Osteocyte (in vitro differentiated cells): ENCODE measurements at places on chromosomes 2 and 18. TPM values are rescaled to one million over a fixed set of nuclear protein-coding genes. Genes with fewer than 3 reads are reported as not detected.

- peak; percentile 78 for DNase-seq
- H3K4me1 ChIP-seq, result peaks cover 5% of the 10 kb centered on the region
- no peak overlapping the region for H3K4me3 ChIP-seq
- no peaks in the 10 kb centered on the region for H3K36me3 ChIP-seq
Observed at GRCh38 chr2:232896720-232897597, 26.9 kb downstream of the SNORC start.

GRCh38 chr2:66579186-66580126 lies 144.5 kb downstream of the MEIS1 start:
- no peak for DNase-seq
- H3K27ac ChIP-seq, result no peak overlapping the region
- peaks cover 58% of the 10 kb centered on the region for H3K27me3 ChIP-seq
- peaks cover 28% of the 10 kb centered on the region for H3K4me1 ChIP-seq
- H3K4me3 ChIP-seq, result no peak overlapping the region
- H3K36me3 ChIP-seq, result no peaks in the 10 kb centered on the region

DNA sequence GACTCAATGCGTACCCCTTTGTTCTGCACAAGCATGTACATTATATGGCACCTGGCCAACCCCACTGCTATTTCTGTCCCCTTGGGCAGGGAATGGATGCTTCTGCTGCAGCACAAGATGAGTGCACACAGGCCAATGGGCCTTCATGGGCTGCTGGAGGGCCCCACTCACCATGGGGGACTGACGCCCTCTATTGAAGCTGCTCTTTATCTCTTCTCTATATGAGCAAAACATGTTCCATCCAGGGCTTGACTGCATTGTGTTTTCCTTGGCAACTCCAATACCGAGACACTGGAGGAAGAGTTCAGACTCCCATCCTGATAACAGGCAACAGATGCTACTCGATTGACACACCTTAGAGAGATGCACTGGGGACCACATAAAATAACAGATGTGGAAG lies 251.6 kb upstream of the NCKAP5 start:
- H3K27ac ChIP-seq, result no peak overlapping the region
- no peak overlapping the region for H3K4me3 ChIP-seq
- no peak for DNase-seq

- no peaks in the 10 kb centered on the region for H3K36me3 ChIP-seq
- H3K27ac ChIP-seq, result peak overlapping the region; percentile 17
- H3K4me1 ChIP-seq, result peaks cover 30% of the 10 kb centered on the region
- H3K27me3 ChIP-seq, result no peaks in the 10 kb centered on the region
Observed at GRCh38 chr2:12807907-12808810, 91.4 kb downstream of the TRIB2 start.

DNA sequence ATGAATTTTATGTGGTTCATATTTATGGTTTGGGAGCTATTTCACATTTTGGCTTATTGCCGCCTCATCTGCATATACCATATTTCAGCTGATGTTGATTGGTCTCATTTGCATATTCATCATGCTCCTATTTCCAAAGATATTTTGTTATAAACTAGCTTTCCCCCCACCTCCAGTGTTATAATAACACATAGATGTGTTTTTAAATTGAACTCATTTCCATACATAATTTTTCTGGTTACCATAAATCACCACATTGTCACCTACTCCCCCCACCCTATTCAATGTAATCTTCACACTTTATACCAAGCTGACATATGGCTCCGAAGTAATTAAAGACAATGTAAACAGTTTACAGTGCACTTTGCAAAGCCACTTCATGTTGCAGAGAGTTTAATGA lies 101.2 kb downstream of the FSHR start:
- H3K27ac ChIP-seq, result no peak overlapping the region
- H3K4me3 ChIP-seq, result no peak overlapping the region
- H3K27me3 ChIP-seq, result no peaks in the 10 kb centered on the region
- no peaks in the 10 kb centered on the region for H3K4me1 ChIP-seq
- H3K36me3 ChIP-seq, result no peaks in the 10 kb centered on the region
- no peak for DNase-seq

DNA sequence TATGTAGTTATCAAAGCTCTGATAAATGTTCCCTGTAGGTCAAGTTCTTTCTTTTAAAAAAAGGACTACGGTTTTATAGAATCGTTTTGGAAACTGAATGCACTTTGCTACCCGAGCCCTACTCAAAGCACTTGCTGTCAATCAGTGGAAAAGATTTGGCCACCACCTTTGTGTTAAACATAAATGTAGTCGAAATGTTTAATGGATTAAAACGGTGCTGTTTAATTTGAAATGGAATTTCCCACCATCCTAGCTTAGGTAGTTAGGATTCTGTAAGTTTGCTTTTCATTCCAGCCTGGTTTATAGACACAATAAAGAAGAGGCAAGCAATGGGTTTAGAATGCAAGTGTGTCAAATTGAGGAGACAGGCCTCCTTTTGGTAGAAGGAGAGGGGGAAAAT lies 69.4 kb upstream of the MMADHC start:
- H3K27ac ChIP-seq, result no peak overlapping the region
- no peak for DNase-seq
- no peaks in the 10 kb centered on the region for H3K27me3 ChIP-seq
- no peaks in the 10 kb centered on the region for H3K36me3 ChIP-seq
- peaks cover 31% of the 10 kb centered on the region for H3K4me1 ChIP-seq

The SCYGR3 gene
- not detected in 2 replicates for total RNA-seq

The EHD3 gene
- total RNA-seq, result 25.9 and 26.2 TPM in 2 replicates

The STPG4 gene
- 0.37 and 0.56 TPM in 2 replicates for total RNA-seq

The MAPRE3 gene
- total RNA-seq, result 9.4 and 9.5 TPM in 2 replicates

DNA sequence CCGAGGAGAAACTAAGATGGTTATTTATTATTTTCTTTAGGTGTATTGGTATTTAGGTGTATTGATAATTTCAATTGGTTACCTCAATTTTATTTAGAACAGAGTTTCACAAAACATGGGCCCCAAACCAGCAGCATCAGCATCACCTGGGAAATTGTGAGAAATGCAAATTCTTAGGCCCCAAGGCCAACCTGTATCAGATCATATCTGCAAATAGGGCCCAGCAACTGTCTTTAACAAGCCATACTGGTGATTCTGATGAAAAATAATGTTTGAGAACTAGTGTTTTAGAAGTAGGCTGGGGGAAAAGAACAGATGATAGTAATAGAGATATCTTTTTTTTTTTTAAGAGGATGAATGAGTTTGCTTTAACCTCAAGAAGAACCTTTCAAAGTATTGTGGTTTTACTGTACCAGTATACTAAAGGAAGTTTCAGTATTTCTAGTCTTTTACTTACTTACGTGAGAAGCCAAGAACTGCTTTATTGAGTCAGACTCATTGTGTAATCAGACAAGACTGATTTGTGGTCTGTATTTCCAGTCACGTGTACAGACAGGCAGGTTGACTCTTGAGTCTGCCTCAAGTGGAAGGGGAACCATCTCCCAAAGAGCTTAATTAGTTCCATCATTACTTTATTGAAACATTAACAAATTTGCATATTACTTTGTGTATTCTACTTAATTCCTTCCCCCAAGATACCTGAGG lies 60.4 kb upstream of the GAREM1 start:
- no peak overlapping the region for H3K4me3 ChIP-seq
- no peaks in the 10 kb centered on the region for H3K36me3 ChIP-seq
- no peak overlapping the region for H3K27ac ChIP-seq
- DNase-seq, result no peak
- no peaks in the 10 kb centered on the region for H3K4me1 ChIP-seq
- no peaks in the 10 kb centered on the region for H3K27me3 ChIP-seq

- no peak overlapping the region for H3K4me3 ChIP-seq
- no peak for DNase-seq
- no peak overlapping the region for H3K27ac ChIP-seq
- no peaks in the 10 kb centered on the region for H3K4me1 ChIP-seq
- no peaks in the 10 kb centered on the region for H3K27me3 ChIP-seq
Observed at GRCh38 chr2:132465917-132466316, 49.3 kb downstream of the GPR39 start.

The GEN1 gene
- total RNA-seq, result 5.5 and 11.0 TPM in 2 replicates

- no peaks in the 10 kb centered on the region for H3K36me3 ChIP-seq
- H3K27me3 ChIP-seq, result no peaks in the 10 kb centered on the region
- H3K4me1 ChIP-seq, result peaks cover 7% of the 10 kb centered on the region
- no peak for DNase-seq
Observed at GRCh38 chr2:147525819-147526489, 318.9 kb upstream of the ACVR2A start.

DNA sequence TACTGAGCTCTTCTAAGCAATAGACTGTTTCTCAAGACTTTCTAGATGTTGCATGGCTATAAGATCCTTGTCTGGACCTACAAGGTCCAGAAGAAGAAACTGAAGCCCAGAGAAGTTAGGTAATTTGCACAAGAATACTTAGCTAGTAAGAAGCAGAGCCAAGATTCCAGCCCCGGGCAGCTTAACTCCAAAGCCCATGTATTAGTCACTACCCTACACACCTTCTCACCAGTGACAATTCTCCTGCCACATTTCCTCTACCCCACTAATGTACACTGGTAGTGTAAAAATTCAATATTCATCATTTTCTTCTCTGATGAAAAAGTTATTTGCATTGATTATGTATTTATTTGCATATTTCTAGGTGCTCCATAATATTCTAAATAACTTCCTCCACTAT lies 95.5 kb upstream of the CREB1 start:
- no peaks in the 10 kb centered on the region for H3K27me3 ChIP-seq
- H3K4me1 ChIP-seq, result peaks cover 10% of the 10 kb centered on the region
- H3K4me3 ChIP-seq, result no peak overlapping the region
- H3K36me3 ChIP-seq, result no peaks in the 10 kb centered on the region
- H3K27ac ChIP-seq, result no peak overlapping the region
